Daoy (cell line): ENCODE measurements at places on chromosomes 13 and 19.
A peak's percentile ranks its signal among the peaks of the same experiment; 100 is the strongest.

GRCh38 chr19:1318678-1319471, 33.2 kb downstream of the EFNA2 start:
- no peak for DNase-seq

GRCh38 chr19:16351133-16351809, 26.6 kb downstream of the KLF2 start:
- peak; percentile 79 for DNase-seq

GRCh38 chr19:47891923-47892666, 6.0 kb upstream of the SULT2A1 start:
- no peak for DNase-seq

DNA sequence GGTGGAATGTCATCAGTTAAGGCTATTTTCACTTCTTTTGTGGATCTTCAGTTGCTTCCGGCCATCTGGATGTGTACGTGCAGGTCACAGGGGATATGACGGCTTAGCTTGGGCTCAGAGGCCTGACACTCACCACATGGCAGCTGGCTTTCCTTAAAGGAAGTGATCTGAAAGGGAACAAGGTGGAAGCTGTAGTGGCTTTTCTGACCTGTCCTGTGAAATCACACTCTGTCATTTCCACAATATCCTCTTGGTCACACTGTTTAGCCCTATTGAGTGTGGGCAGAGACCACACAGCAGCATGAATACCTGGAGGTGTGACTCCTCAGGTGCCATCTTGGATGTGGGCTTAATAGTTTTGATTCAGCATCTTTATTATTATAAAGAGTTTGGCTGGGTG, 4.5 kb upstream of the BAX start:
- DNase-seq = no peak

DNA sequence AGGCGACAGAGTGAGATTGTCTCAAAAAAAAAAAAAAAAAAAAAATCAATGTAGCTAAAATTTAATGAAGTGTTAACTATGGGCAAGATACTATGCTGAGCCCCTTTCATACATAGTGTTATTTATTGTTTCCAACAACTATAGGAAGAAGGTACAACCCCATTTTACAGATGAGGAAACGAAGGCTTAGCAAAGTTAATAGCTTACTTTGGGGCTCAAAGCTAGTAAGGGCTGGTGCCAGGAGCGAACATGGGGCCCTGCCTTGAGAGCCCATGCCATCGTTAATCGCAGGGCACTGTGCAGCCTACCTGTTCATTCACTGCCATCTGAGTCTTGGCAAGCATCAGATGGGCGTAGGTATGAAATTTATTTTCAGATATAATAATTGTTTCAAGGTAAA, 1.9 kb upstream of the FRY start:
- DNase-seq = no peak

DNA sequence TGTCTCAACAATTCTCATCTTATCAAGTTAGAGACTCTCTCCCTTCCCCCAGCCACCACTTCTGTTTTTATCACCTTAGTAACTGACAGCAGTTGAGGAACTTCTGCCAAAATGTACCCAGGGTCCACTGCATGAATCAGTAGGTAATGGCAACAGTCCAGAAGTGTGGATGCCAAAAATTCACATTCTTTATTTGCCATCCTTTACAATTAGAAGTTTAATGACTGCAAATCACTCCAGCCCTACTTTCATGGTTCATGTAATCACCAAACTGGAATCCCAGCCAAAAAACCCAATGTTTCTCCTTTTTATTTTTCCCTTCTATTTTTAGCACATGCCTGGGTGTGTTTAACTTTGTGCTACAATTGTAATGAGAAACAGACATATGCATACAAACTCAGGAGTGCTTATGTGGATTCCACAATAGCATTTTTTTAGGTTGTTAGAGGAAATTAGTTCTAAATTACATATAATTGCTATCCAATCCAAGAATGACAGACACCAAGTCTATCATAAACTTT, 243.5 kb downstream of the RGCC start:
- peak; percentile 55 for DNase-seq

DNA sequence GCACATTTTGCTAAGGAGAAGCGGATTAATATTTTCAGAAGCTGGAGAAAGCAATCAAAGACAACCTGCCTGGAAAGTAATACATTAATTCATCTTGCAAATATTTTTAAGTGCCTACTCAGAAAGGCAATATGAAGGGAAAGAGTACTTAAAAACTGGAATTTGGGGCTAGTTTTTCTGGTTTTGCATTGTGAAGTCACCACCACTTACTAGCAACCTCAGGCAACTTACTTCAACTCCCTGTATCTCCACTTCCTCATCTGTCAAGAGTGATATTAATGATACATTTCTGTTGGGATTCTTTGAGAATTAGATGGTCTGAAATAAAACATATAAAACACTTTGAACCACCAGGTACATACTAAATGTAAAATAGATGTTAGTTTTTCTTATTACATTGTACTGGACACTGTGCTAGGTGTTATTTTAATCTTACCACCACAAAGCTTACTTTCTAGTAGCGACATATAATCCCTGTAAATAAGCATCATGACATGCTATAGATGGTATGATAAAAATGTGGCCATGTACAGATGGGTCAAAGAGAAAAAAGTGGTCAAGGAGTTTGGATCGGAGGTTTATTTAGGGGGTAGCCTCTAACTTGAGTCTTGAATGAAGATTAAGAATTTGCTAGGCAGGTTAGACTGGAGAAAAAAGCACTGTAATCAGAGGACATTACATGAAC, 101.2 kb downstream of the SPRY2 start:
- DNase-seq = no peak

DNA sequence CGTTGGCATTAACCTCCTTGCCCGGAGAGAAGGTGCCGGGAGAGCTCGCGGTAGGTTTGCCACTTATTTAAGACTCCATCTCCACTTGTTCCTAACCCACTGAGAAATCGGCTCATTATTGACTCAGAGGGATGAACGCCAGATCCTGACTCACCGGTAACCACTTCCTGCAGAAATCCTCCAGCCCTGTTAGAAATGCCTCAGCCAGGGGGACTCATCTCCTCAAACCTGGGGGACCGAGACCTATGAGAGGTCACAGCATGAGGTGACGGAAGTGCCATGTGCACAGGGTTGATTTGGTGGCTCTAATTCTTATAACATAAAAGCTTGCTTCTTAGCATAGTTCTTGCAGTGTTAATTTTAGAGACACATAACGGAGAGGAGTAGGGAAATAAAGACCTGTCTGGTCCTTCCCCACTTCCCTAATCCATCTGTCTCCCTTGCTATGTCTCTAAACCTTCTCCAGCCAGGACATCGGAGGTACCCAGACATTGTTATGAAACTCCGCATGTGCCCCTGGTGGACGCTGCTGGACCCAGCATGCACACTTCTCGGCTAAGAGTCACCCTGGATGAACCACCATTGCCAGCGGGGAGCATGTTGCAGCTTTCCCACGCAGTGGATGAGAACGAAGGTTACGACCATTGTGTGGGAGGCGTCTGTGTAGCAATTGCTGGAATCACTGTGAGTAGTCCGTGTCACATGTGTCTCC, 158.9 kb downstream of the EFNB2 start:
- peak; percentile 89 for DNase-seq

DNA sequence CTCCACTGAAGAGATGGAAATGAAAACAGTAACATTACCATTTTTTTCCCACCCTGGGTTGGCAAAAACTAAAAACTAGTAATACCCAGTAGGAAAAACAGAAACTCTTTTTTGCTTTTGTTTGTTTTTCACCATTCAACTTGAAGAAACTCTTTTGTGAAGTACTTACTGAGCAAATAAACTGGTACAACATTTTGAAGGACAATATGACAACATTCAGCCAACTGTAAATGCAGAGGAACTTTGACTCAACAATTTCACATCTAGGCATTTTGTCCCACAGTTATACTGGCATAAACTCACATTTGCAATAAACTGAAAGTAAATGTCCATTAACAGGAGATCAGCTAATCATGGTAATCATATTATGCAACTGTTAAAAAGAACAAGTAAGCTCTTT, 152.5 kb downstream of the RNF17 start:
- no peak for DNase-seq

DNA sequence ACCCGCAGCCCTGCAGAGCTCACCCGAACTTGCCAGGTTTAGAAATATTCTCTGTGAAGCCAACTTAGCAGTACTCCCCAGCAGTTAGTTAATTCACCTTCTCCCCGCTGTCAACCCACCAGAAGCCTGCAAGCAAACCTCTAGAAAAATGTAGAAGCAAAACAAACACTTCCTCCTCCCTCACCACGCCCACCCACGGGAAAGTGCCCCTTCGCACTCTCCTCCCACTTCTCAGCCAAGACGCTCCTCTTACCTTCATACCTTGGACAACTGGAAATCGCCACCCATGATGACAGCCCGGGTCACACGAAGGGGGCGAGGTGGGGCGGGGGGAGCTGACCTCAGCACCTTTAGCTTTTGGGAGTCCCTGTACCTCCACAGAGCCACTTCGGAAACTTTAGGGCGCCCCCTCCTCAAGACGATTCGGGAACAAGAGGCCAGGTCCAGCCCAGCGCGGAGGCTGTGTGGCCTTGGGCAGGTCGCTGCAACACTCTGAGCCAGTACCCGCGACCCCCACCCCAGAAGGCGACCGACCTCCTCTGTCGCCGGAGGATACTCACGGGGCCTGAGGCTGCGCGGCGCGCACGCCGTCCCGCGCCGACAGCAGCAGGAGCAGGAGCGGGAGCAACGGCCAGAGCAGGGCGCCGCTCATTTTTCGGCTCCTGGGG, 485 bp downstream of the CPAMD8 start:
- DNase-seq = no peak

DNA sequence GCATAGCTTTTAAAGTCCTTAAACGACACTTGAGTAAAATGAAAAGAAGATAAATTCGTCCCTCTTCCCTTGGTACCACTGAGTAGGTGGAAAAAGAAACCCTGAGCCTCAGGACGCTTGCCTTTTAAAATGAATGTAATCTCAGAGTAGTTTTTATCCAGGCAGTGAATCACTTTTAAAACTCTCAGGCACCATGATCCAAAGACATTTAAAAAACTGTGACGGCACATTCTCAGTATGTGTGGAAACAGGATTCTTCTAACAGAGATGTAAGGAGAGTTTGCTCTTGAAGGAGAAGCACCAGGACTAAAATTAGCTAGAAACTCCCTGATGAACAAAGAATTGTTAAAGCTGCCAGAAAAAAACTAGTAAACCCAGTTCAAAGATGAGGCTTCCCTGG, 105.7 kb upstream of the SLC15A1 start:
- no peak for DNase-seq

- DNase-seq = no peak
These were observed 60.6 kb downstream of the LHFPL6 start for GRCh38 chr13:39542361-39542760.

- DNase-seq = no peak
These were observed 497.1 kb upstream of the ARGLU1 start for GRCh38 chr13:107065036-107065435.

GRCh38 chr13:32125751-32126150, 94.2 kb downstream of the FRY start:
- DNase-seq = no peak

GRCh38 chr13:21573920-21574712, 29.9 kb downstream of the MICU2 start:
- DNase-seq = no peak

DNA sequence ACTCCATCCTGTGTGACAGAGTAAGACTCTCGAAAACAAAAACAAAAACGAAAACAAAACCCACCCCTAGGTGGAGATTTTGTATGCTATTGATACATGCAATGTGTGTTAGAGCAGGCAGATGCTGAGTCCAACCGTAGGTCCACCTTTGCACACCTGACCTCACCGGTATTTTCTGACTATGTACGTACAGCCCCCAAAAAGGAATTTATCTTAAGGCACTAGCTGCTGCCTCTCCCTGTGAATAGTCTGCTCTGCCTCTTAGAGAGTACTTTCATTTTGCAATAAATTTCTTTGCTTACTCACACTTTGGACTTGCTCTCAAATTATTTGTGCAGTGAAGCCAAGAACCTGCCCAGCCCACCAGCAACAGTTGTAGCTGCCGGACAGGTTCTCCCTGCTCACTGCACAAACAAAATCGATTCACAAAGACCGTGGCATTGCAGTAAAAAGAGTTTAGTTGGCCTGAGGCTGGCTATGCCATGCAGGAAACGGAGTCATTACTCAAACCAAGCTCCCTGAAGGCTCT, 8.2 kb upstream of the ZNF77 start:
- DNase-seq = no peak

GRCh38 chr13:40313269-40314200, 352.9 kb downstream of the FOXO1 start:
- no peak for DNase-seq

DNA sequence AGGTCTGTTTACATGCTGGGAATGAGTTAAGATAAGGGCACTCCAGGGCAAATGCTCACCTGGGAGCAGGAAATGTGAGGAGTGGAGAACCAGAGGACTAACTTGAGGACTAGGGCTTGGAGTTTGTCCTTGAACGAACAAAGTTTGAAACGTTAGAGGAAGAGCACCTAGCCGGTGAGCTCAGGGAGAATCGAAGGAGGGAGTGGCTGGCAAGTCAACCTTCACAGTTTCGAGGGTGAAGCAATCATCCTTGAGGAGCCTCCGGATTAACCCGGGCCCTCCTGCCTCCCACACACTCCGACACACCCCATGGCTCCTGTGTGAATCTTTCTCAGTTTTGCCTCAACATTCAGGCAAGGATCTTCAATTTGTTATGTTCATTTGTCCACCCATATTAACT, 58.6 kb downstream of the LMO7 start:
- no peak for DNase-seq

DNA sequence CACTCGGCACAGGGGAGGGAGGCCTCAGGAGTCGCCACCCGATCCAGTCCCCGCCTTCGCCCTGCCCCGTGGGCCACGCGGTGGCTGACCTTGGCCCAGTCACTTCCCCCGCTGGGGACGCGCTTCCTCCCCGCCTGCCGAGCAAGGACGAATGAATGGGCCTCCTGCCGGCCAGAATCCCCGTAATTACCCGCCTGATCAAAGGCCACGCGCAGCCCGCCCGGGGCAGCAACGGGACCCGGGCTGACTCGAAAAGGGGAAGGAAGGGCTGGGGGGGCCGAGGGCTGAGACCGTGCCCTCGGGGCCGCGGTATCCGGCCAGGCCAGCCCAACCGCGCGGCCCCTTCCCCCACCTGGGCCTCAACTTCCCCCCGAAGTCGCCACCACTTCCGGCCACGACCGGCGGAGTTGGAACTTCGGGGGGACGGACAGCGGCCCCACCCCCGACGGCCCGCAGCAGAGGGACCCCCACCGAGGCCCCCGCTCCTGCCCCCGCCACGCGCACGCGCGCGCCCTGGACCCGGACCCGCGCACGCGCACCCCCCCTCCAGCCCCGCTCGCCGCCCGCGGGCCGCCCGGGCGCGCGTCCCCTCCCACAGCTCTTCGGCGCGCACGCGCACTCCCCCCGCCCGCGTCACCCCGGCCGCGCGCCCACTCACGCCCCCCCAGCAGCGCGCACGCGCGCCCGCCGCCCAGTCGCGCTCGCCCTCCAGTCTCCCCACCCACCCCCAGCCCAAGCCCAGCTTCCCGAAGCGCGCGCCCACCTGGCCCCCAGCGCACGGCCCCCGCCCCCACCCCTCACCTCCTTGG, 520 bp downstream of the ZNF787 start:
- peak; percentile 87 for DNase-seq

DNA sequence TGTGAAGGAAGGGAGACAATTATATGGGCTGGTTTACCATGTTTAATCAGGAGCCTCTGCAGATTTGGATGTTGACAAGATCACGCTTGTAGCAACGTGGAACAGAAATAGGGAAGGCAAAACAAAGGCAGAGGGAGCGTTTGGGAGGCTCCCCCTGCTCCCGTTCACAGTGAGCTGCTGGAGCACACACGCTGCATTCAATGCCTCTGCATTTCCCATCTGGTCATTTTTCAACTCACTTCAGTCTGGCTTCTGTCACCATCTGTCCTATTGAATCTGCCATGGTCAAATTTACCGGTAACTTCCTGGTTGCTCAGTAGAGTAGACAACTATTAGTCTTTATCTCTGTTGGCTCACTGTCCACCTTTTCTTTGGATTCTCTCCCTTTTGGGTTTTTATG, 91.0 kb downstream of the NHLRC3 start:
- no peak for DNase-seq
